ENCODE measurements at places on chromosomes 5 and 9.

- DNase-seq = no peak
Observed at GRCh38 chr9:80811003-80811402, 878.3 kb downstream of the TLE1 start.

DNA sequence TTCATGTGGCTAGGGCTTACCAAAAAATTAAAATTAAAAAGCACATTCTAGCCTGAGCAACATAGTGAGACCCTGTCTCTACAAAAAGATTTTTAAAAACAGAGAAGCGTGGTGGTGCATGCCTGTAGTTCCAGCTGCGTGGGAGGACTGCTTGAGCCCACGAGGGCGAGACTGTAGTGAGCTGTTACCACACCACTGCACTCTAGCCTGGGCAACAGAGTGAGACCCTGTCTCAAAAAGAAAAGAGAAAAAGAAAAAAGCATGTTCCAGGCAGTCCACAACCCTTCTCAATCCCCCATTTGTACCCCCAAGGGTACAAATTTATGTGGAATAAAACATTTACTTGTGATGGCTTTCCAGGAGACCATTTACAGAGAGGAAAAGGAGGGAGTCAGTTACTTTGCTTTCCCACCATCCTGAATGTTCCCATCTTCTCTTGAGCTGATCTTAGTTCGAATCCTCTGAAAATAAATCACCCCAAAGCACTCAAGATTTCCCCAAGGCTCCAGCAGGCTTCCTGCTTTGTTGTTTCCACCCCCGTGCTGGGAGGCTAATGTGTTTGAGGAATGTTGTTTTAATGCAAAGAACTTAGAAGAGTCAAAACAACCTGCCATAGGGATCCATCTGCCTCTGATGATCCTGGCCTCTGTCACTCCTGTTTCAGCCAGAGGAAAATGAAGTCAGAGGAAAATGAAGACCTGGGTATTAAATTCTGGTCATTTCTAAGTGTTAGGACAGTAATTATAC lies 384.7 kb downstream of the BNC2 start:
- DNase-seq = no peak

GRCh38 chr9:94676446-94677131 lies 37.3 kb upstream of the FBP1 start:
- DNase-seq = no peak

DNA sequence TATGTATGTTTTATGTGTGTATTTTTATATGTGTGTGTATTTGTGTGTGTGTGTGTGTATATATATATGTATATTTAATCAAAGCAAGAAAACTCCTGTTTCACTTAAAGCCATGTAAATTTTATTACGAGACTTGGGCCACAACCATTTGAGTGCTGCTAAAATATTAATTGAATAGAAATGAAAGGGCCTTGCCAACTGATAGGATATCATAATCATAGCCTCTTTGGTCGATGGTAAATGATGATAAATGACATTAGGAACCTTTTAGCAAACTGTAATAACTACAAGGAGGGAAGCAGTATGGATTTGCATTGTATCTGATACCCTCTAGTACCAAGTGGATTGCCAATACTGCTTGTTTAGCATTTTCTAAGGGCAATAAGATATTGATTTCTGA lies 7.9 kb downstream of the TLE4 start:
- DNase-seq = no peak

GRCh38 chr5:151113651-151114050 lies 32.8 kb upstream of the TNIP1 start:
- DNase-seq = no peak

DNA sequence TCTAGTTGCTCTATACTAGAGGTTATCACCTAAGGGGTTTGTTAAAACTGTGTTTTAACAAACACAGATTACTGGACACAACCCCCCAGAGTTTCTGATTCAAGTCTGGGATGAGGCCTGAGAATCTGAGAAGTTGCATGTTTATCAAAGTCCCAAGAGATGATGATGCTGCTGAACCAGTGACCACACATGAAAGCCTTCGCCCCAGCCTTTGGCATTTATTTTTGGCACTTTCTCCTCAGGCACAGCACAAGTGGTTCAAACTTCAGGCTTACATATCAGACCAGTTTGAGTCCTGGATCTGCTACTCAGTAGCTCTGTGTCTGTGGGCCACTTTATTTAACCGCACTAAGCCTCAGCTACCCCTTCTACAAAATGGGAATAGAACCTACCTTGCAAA lies 407.2 kb upstream of the PIK3R1 start:
- no peak for DNase-seq

DNA sequence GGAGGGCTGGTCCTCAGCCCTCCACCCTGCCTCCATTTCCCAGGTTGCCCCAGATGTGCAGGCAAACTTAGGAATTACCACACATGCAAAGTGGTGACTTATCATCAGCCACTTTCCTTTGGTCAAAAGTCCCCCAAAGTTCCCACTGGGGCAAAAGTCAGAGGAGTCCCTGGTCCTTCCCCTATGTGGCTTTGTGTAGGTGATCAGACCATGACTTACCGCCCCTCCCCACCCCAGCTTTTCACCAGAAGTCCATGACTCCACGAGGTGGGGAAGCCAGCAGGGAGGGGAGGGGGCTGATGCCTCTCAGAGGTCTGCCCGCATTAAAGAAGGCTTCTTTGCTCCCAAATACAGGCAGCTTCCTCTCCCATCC lies 5.8 kb downstream of the TRAF1 start:
- DNase-seq = no peak

DNA sequence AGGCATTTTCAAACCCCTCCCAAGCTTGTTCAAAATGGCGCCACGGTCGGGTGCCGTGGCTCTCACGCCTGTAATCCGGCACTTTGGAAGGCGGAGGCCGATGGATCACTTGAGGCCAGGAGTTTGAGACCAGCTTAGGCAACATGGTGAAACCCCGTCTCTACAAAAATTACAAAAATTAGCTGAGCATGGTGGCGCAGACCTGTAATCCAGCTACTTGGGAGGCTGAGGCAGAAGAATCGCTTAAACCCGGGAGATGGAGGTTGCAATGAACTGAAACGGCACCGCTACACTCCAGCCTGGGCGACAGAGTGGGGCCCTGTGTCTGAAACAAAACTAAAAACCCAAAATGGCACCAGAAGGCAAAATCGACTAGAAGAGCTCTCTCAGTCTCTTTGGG lies 142.0 kb downstream of the MTX3 start:
- DNase-seq = no peak

DNA sequence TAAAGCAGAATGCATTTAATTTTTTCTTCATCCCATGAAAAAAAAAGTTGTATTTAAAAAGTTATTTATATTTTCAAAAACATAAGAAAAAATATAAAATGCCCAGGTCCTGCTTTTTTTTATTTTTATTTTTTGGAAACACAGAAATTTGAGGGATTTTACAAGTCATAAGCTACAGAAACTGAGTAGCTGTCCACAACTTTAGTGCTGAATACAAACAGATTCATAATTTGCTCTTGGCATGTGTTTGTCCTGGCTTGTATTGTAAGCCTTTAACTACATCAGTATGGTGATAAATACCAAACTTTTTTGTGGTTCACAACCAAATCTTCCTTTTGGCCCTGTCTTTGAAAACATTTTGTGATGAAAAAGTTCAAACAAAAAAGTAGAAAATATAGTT lies 7.5 kb upstream of the PLCXD3 start:
- DNase-seq = no peak

GRCh38 chr5:179326122-179326927 lies 18.9 kb downstream of the ADAMTS2 start:
- no peak for DNase-seq

- no peak for DNase-seq
Observed at GRCh38 chr5:61802456-61802855, 470.4 kb downstream of the ZSWIM6 start.

GRCh38 chr5:10485897-10486296 lies 44.2 kb downstream of the ROPN1L start:
- DNase-seq = no peak

GRCh38 chr5:10578869-10579268 lies 15.0 kb downstream of the ANKRD33B start:
- no peak for DNase-seq

DNA sequence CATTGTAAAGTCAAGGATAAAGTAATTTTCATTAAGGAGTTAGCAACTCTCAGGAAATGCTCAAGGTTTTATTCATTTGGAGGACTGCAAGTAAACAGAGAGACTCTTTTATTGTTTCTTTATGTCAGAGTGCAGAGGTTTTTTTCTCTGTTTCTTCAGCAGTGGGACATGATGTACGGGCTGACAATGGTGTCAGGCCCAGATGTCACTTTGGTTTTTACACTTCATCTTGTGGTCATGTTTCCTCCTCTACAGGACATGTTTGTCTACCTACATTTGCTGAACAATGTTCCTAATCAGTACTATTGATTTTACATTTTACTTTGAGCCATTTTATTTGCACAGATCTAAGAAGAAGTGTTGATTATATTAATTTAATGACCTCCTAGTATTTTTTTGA lies 72.8 kb upstream of the PARP8 start:
- DNase-seq = no peak

DNA sequence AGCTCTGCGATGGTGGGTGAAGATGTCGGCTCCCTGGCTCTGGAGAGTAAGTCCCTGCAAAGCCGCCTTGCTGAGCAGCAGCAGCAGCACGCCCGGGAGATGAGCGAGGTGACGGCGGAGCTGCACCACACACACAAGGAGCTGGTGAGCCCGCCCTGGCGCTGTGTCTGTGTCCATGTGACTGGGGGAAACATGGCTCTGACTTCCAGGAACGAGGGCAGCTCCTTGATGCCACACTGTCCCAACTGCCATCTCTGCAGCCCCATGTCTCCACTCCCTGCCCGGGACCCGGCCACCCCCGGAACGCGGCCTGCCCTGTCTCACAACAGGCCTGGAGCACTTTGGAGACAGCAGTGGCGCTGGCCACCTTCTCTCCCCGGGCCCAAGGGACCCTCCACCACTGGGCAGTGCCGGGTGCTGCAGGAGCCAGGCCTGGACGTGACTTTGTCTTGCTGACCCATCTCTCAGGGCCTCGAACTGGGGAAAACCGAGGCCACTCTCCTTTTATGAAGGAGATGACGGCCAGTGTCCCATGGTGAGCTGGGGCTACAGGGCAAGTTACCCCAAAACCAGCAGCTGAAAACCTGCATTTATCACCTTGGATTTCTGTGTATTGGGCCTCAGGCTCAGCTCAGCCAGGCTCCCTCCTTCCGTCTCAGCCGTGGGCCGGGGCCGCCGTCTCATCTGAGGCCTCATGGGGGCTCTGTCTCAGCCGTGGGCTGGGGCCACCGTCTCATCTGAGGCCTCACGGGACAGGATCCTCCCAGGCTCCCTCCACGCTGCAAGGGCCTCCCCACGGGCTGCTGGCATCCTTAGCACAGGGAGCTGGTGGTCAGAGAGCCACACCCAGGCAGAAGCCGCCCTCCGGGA lies 28.6 kb downstream of the CEP72 start:
- no peak for DNase-seq

DNA sequence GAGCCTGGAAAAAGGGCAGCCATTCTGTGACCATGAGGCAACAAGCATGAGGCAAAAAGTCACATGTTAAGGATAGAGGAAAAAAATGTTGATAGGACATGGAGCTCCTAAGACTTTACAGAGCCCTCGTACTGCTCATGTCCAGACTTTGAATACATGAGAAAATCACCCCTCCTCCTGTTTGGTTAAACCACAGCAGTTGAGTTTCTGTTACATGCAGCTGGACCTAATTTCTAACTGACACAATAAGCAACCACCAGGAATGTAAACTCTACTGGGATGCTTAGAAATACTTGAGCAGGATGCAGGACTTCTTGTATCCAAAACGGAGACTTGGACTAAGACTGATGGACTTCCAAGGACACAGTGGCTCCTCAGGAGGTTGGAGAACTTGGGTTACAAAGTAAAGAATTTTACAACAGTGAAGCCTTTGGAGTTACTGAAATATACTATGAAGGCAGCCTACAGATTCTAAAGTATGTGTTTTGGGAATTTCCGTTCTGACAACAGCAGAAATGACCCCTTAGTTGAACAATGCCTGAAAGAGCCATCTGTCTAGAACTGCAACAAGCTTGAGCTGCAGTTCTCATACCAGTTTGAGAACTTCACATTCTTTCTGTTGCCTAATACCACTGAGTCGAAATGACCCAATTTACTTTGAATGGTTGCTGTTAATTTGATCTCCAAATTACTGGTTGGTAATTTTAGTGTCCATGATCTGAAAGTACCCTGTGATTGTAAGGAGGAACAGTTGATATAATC lies 268.9 kb downstream of the PIK3R1 start:
- no peak for DNase-seq

- no peak for DNase-seq
Observed at GRCh38 chr9:78989031-78989658, 582.6 kb upstream of the TLE4 start.

GRCh38 chr9:135065804-135066203 lies 21.7 kb upstream of the OLFM1 start:
- no peak for DNase-seq

DNA sequence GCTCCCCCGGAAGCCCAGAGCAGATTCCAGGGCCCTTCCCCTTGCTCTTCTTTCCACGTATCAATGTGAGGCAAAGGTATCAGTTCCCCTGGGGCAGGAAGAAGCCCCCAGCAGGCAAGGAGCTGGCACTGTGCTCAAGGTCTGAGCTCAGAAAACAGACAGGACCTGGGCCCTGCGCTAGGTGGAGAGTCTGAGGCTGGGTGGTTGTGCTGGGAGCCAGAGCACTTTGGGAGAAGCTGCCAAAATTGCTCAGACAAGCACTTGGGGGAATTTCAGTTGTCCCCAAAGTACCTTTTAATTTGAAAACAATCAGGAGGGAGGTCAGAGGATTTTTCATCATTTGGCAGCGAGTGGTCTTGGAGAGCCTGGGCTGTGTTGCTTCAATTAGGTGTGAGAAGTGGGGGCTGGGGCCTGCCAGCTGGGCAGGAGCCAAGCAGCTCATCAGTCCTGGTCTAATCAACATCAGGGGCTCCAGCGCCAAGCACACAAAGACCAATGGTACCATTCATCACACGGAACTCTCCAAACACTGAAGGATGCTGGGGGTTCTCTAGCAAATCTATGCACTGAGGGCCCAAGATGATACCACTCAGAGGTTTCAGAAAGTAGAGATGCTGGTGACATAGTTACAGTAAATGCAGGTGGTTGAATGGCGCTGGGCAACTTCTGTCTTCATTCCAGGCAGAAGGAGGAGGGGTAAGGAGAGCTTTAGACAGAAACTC lies 176.5 kb downstream of the SNX18 start:
- DNase-seq = no peak

DNA sequence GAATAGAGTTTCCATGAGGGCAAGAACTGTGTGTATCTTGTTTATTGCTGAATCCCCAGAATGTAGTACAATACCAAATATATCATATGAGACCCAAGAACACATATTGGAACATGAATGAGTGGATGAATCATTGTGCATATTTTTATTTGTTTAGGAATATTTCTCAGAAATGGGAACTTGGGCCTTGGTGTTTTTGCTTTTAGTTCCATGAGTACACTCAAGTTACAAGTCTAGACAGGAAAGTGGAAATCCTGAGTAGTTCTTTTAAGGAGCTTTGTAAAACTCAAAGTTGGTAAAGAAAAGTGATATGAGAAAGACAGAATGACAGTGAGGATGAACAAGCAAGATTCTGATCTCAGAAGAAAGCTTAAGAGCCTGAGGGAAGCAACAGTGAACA lies 647.0 kb downstream of the EFNA5 start:
- no peak for DNase-seq

- DNase-seq = no peak
Observed at GRCh38 chr9:137064027-137064879, 6.1 kb downstream of the SAPCD2 start.

- DNase-seq = no peak
Observed at GRCh38 chr5:16082053-16082452, 97.5 kb downstream of the MARCHF11 start.
